ENCODE measurements at places on chromosomes 7 and 10.

DNA sequence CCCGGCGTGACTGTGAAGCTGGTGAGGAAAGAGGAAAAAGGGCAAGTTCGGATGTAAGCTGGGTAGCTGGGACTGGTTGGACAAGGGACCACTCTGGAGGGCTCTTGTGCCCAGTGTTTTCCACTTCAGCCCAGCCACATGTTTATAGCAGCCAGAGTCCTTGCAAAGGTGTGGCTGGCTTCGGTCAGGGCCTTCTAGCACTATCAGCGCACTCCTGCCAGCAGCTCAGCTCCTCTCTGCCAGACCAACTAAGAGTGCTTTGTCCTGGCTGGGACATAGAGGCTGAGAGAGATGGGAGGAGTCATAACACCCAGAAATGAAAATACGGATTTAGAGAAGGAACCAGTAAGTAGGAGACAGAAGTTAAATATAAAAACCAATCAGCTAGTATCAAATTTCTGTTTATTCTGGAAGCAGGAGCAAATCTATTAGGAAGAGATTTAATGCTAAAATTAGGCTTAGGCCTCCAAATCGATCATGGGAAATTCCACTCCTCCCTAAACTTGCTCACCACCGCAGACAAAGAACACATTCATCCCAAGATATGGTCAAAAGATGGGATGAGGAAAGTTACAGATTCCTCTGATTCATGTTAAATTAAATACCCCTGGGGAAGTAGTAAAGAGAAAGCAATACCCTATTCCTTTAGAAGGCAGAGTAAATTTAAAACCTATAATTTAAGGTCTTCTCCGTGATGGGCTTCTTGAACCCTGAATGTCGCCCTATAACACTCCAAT, 135.0 kb downstream of the RALA start:
- no peak for DNase-seq

DNA sequence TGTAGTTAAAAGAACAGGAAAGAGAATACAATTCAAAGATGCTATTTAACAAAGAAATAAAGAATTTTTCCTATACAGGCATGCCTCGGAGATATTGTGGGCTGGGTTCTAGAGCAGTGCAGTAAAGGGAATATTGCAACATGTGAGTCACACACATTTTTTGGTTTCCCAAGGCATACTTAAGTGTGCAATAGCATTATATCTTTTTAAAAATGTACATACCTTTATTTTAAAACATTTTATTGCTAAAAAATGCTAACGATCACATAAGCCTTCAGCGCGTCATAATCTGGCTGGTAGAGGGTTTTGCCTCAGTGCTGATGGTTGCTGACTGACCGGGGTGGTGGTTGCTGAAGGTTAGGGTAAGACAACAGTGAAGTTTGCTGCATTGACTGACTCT, 54.4 kb downstream of the ESYT2 start:
- DNase-seq = peak; percentile 38

DNA sequence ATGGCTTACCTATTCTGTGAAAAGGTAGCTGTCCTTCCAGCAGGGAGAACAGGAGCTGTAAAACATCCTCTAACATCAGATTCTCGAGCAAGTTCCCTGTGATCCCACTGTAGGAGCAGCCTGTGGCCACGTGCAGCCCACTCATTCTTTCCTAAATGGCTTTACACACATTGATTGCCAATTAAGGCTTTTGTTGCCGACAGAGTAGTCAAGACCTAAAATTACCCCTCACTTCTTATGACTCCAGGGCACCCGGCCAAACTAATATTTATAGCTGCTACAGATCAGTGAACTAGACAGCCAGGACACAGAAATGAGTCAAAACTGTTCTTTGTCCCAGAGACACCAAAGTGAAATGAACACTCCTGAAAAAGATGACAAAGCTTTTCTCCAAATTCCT, 832.1 kb downstream of the SORCS3 start:
- no peak for DNase-seq

GRCh38 chr7:16587129-16587528, 58.4 kb downstream of the ANKMY2 start:
- no peak for DNase-seq

DNA sequence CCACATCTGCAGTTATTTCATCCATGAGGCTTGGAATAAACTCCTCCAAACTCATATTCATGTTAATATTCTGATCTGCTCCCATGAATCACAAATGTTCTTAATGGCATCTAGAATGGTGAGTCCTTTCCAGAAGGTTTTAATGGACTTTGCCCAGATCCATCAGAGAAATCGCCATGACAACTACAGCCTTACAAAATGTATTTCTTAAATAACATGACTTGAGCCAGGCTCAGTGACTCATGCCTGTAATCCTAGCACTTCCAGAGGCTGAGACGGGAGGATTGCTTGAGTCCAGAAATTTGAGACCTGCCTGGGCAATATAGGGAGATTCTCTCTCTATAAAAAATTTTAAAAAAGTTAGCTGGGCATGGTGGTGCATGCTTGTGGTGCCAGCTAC, 102.1 kb upstream of the TMEM168 start:
- peak; percentile 57 for DNase-seq

- DNase-seq = peak; percentile 31
Measured at GRCh38 chr7:72504061-72504706, 92.0 kb upstream of the CALN1 start.

GRCh38 chr7:139869886-139870285, 40.8 kb downstream of the TBXAS1 start:
- no peak for DNase-seq

- no peak for DNase-seq
Measured at GRCh38 chr10:124159153-124159552, 65.8 kb upstream of the CHST15 start.

- no peak for DNase-seq
Measured at GRCh38 chr10:10096296-10096695, 921.4 kb upstream of the CELF2 start.

DNA sequence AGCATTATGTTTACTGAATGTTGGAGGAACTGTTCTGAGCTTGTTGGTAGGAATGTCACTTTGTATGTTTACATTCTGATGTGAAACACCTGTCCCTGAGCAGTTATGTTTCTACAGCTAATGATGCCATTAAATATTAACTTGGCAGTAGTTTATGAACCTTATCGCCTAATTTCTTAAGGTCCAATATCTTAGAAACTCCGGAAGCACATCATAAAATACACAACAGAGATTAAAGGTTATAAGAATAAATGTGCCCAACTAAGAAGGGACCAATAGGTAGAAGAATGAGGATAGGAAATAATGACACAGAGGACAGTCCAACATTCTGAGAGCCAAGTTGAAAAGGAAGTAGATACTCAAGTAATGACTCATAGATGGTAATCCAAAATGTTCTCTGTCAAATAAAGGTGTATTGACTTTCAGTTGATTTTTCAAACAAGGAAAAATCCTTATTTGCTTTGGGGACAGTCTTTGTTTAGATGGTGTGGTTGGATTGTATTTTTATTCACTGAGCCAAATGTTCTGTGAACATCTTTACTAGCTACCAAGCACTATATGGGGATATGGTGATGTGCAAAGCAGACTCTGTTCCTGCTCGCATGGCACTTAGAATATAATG, 31.9 kb downstream of the LCOR start:
- peak; percentile 34 for DNase-seq

GRCh38 chr7:151658778-151659177, 139.1 kb upstream of the RHEB start:
- peak; percentile 38 for DNase-seq

Measured in fibroblast of skin of abdomen (primary cell).